ENCODE measurements at places on chromosomes 6 and 20. TPM values are rescaled to one million over a fixed set of nuclear protein-coding genes. Genes with fewer than 3 reads are reported as not detected.

The POFUT1 gene
- 43.5 TPM for total RNA-seq

The DDAH2 gene
- 145 TPM for total RNA-seq

The TGM3 gene
- not detected for total RNA-seq

The RAET1G gene
- total RNA-seq: 3.8 TPM

The NR2E1 gene
- not detected for total RNA-seq

The EEF1A1 gene
- total RNA-seq: 13,000 TPM

The CST7 gene
- not detected for total RNA-seq

The SLC29A1 gene
- 142 TPM for total RNA-seq

The CST2 gene
- not detected for total RNA-seq

The C6orf163 gene
- 4.0 TPM for total RNA-seq

The ZNF831 gene
- 0.56 TPM for total RNA-seq

Data from endothelial cell (in vitro differentiated cells).